ENCODE measurements at places on chromosomes 2 and 18.

GRCh38 chr18:63131106-63131958 lies 188.2 kb downstream of the BCL2 start:
- DNase-seq = peak; percentile 35

DNA sequence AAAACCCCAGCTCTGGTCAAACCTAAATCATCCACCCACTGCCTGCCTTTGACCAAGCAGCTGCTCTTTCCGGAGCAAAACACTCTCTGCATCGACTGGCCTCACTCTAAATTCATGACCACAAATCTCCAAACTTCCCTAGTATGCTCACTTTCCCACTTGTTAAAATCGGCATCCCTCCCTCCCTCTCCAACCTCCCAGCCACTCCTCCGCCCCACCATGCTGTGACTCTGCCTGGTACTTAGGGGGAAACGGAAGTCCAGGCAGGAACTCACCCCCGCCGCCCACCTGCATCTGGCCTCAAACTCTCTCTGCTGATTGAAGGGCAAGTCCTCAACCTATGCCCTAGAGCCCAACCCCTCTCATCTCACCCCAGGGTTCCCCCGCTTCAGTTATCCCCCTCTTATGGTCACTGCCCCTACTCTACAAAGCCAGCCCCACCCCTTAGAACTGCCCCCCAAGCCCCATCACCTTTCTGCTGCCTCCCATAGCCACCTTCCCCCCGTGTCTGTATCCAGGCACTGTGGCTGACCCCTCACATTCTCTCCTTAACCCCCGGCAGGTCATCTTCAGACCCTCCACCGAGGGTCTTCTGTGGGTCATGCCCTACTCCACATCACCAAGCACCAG lies 3.8 kb upstream of the ADRA2B start:
- no peak for DNase-seq

GRCh38 chr18:22847392-22847791 lies 85.7 kb upstream of the RBBP8 start:
- no peak for DNase-seq

DNA sequence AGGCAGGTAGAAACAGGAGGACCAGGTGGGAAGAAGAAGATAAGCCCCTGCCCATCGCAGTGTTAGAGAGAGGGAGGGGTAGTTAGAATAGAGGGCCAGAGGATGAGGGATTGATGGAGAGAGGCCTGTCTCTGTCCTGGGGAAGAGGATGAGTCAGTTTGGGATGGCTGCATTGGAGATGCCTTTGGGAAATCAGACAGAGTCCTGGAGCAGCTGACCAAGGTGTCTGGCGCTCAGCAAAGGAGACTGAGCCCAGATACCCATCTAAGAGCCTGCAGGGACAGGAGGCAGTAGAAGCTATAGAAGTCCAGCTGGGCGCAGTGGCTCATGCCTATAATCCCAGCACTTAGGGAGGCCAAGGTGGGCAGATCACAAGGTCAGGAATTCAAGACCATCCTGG lies 177.8 kb upstream of the HAAO start:
- no peak for DNase-seq

- no peak for DNase-seq
Observed at GRCh38 chr2:28438532-28439063, 45.9 kb downstream of the FOSL2 start.

DNA sequence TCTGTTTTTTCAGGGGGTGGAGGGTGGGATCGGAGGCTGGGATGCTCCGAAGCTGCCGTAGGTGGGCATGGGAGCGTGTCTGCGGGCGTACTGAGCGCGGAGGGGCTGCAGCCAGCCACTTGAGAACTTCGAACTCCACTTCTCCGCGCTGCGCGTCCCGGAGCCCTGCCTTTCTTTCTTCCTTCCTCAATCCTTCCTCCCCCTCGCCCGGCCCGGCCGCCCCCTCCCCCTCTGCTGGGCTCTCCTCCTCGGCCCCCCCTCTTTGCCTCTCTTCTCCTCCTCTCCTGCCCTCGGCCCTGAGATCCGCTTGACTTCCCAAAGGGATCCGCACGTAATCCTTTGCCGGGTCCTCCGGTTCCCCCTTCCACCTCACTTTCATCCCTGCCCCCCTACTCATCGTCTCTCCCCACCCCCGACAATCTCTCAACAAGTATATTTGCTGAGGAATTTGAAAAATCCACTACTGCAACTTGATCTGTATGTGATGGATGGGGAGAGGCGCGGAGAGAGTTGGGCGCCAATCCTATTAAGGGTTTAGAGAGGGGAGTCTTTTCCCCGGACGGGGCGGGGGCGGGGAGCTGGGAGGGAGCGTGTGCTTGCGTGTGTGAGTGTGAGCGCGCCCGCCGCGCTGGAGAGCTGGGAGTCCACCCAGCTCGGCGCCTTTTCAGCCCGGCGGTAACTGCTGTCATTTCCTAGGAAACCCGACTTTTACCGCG lies 1.1 kb downstream of the GLI2 start:
- peak; percentile 71 for DNase-seq

DNA sequence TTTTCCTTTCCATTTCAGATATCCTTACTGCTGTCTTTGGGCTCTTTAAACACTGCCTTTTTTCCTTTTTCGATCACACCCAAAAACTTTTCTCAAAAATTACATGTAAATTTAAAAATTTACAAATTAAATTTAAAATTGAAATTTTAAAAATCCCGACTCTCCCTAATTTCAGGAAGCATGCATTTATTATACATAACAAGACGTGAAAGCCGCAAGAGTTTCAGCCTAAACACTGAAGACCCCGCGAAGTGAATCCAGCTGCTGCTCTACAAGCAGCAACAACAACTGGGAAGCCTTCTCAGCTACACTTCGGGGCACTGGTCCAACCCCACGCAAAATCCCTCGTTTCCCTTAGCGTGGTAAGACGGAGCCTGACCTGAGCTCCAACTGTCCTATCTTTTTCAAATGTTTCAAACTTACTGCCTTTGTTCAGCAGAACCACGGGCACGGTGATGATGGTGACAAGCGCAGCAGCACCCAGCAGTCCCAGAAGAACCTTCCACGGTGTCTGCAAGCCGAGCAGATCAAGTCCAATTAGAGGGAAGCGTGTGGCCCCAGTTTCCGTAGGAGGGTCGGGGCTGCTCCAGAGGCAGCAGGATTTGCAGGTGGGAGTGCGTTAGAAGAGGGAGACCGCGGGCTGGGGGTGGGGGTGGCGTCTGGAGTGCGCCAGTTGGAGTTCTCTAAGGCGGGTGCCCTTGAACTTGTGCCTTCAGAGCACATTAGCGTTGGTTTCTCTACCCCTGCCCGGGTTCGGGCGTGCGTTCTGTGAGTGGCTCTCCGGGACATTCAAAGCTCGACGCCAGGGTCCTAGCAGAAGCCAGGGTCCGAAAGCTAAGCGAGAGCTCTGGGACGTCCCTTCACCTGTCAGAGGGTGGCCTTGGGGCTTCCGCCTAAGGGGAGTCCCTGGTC lies 783 bp downstream of the DPP4 start:
- peak; percentile 18 for DNase-seq

DNA sequence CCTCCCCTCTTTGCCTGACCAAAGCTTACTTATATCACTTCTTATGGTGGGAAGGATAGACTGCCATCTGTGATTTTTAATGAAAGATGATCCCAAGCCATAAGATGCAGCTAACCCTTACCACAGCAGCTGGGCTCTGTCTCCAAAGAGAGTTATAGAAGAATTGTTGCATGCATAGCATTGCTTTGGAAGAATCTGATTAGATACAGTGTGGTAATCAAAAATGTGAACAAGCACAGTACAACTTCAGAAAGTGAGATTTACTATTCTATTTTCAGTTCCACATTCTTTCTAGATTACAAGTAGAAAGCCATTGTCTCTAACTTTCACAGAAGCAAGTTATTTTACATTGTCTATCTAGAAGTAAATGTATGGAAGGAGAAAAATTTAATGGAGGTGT lies 129.0 kb upstream of the ACVR2A start:
- no peak for DNase-seq

GRCh38 chr2:203492965-203493364 lies 42.1 kb downstream of the RAPH1 start:
- no peak for DNase-seq

DNA sequence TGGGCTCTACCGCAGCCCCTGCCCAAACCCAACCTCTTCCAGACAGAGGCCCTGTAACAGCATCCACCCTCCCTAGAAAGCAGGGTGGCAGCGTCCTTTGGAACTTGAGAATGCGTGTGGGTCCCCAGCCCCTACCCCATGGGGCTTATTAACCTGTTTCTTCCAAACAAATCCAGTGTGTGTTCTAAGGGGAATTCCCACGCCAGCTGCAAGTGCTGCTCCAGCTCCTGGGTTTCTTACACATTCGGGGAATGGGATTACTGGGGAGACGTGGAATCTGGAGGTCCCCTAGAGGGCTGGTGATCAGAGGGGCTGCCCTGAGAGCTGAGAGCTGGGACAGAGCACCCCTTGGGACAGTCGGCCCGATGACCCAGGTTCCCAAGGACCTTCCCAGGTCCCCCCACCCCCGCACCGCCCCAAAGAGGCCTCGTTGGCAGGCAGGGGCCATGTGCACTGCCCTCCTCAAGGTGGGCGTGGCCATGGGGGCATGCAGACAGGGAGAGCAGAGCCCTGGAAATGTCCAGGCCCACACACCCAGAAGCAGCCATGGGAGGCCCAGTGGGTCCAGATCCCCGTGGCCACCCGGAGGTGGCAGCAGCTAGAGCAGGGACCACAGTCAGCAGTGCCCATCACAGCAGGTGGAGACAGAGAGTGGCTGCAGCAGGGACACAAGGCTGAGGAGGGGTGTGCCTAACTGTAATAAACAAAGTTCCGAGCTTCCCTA lies 18.8 kb upstream of the TEX44 start:
- no peak for DNase-seq

GRCh38 chr2:172293952-172294351 lies 133.4 kb upstream of the ITGA6 start:
- no peak for DNase-seq

- no peak for DNase-seq
Observed at GRCh38 chr2:142012797-142013196, 118.0 kb downstream of the LRP1B start.

- no peak for DNase-seq
Observed at GRCh38 chr2:150109912-150110311, 377.6 kb downstream of the RND3 start.

DNA sequence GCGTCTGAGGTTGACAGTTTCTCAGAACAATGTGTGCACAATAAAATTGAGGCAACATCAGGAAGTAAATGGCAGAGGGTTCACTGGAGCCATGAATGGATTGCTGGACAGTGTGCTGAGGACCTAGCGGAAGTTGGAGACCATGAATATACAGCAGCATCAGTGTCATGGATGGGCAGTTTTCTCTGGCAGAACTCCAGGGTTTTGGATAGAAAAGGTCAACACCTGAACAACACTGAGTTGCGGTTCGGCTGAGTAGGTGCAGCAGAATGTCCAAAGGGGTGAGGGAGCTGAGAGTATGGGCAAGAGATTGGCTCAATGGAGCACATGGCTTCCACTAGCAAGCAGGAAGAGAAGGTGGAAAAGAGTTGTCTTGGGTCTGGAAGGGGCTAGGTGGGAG lies 73.7 kb downstream of the DNER start:
- DNase-seq = no peak

DNA sequence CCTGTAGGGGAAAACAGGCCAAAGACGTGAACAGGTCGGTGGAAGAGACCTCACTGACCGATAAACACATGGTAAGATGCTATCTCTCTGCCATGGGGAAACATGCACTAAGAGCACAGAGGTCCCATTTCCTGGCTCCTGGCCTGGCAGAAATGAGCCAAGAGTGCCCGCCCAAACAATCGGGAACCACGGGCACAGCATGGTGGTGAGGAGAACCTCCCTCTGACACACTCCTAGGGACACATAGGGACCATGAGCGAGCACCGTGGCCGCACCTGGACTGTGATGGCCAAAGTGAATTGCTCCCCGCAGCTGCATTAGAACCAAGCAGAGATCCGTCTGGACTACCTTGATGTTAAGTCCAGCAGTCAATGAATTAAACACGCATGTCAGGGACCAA lies 11.1 kb downstream of the HS6ST1 start:
- DNase-seq = no peak

- no peak for DNase-seq
Observed at GRCh38 chr18:26322890-26323653, 96.8 kb downstream of the TAF4B start.

DNA sequence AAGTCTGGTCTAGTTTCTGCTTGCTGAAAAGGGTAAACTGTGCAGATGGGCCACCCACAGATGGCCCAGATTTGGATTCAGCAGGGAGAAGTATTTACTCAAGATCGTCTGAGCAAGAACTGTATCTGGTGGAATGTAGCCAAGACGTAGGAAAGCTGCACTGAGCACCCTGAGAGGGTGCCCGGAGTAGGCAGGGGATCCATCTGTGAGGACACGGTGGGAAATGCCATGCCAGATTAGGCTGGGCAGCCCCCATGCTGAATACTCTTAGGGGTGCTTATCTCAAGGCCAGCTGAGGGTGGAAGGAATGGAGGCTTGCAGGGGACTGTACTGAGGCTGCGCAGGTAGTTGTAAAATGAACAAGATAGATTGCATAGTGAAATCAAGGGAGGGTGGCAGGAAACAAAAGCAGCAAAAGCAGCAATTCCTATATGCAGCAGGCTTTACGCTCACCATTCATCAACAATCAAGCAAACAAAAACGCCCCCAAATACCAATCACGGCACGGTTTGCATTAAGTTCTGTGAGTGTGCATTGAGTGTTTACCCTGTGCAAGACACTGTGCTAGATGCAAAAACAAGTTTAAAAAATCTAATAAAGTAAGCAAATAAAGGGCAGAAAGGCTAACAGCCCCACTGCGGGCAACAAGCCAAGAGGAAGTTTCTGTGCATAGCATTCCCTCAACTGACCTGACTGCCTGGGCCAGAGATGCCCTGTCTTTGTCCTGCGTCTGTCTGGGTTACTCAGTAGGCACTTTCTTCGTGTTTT lies 32.2 kb upstream of the LPIN2 start:
- no peak for DNase-seq

DNA sequence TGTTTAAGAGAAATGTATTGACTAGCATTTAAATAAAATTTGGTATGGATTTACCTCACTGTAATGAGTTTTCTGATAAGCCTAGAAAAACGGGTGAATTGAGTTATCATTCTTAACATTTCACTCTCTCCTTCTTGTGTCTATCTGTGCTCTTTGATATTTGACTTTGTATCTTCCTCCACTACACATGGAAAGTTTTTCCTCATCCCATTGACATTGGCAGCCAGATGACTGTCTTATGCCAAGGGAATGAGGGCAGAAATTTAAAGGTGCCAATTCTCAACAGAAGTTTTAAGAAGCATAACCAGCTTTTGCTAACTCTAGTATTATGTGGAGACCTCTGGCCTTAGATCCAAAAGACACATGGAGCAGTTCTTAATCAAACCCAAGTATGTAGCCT lies 376.6 kb downstream of the DSEL start:
- DNase-seq = no peak

GRCh38 chr18:79589601-79590091 lies 90.0 kb upstream of the CTDP1 start:
- no peak for DNase-seq

DNA sequence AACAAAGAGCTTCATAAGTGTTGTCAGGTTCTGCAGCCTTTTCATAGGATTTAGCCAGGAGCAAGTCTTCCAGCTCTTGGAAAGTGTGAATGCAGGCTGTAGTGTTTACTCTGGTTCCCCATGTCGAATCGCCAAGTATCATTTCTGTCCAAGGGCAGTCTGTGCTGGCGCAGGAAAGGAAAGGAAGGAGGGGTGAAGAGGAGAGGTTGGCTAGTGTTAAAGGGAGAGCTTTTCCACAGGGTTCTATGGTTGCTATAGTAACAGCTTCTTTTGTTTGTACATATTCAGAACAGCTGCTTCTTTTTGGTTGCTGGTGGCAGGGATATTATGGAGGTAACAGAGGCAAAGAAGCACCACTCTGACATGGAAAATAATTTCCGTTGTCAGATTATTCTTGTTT lies 69.9 kb downstream of the KCNH7 start:
- no peak for DNase-seq

- DNase-seq = peak; percentile 22
Observed at GRCh38 chr2:19700861-19701585, 200.8 kb downstream of the TTC32 start.

Data from WERI-Rb-1 (cell line).